Spinal cord (tissue), 10 donors: ENCODE measurements at places on chromosomes 2 and 18. TPM values are rescaled to one million over a fixed set of nuclear protein-coding genes. Genes with fewer than 3 reads are reported as not detected.

Gene ABCG5
- polyA plus RNA-seq = 0.44 TPM

Gene UGT1A5
- polyA plus RNA-seq = not detected

Gene NDC80
- 13.1 TPM for polyA plus RNA-seq

Gene AMER3
- 11.4 TPM for polyA plus RNA-seq

Gene IL18R1
- 0.71 TPM for polyA plus RNA-seq

DNA sequence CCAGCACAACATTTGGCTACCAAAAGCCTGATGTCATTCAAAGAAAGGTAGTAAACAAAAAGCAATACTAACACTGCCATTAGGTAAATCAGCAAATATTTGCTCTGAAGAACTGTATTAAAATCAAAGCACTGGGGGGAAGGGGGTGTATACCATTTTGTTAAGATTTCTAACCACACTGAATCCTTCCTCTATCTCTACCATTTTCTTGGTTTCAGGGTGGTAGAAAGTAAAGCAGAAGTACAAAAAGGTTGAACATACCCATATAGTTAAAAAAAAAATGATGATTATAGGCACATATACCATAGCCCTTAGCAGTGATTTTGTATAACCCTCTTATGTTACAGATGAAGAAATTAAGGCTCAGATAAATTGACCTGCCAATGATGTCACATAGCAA lies 437.6 kb downstream of the ZEB2 start:
- no peak overlapping the region for H3K4me3 ChIP-seq
- H3K36me3 ChIP-seq = no peaks in the 10 kb centered on the region
- no peak for DNase-seq
- H3K27me3 ChIP-seq = no peaks in the 10 kb centered on the region
- no peak overlapping the region for H3K27ac ChIP-seq

- no peak overlapping the region for H3K27ac ChIP-seq
- DNase-seq = no peak
- H3K4me3 ChIP-seq = no peak overlapping the region
- H3K4me1 ChIP-seq = no peaks in the 10 kb centered on the region
- no peaks in the 10 kb centered on the region for H3K27me3 ChIP-seq
These were observed 69.5 kb upstream of the CHRNA1 start for GRCh38 chr2:174833737-174834136.

DNA sequence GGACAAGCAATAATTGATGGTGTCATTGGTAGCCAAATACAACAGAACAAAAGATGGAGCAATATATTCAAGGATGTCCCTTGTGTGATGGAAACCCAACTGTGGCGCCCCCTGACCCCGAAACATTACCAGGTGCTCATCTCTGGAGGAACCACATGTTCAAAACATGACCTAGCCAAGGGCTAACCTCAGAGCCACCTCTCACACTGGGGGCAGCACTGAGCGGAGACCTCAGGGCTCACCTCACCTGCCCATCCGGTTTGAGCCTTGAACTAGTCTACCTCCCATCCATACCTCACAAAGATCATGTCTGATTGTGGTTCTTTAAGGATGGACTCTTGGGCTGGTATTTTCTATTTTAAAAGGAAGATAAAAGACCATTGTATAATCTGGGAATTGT lies 314.4 kb upstream of the CDH7 start:
- DNase-seq = no peak
- H3K27me3 ChIP-seq = no peaks in the 10 kb centered on the region
- H3K4me3 ChIP-seq = no peak overlapping the region

GRCh38 chr2:69241664-69242514 lies 145.1 kb downstream of the GFPT1 start:
- no peaks in the 10 kb centered on the region for H3K27me3 ChIP-seq
- DNase-seq = no peak
- peak overlapping the region; percentile 45 for H3K27ac ChIP-seq
- H3K4me3 ChIP-seq = no peak overlapping the region
- H3K36me3 ChIP-seq = peaks cover 14% of the 10 kb centered on the region
- H3K4me1 ChIP-seq = no peaks in the 10 kb centered on the region

DNA sequence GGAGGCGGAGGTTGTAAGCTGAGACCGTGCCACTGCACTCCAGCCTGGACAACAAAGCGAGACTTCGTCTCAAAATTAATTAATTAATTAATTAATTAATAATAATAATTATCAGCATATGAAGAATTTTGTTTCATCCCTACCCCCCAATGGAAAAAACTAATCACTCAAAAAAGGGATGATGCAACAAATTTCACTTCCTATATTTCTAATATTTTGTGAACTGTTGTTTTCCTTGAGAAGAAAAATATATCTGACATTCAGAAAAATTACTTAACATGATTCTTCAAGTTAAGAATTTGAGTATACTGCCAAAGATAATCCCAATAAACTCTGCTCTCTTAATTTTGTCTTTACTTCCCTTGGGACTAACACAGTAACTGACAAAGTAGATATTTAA lies 28.1 kb downstream of the EXOC6B start:
- DNase-seq = no peak
- H3K4me1 ChIP-seq = no peaks in the 10 kb centered on the region
- H3K4me3 ChIP-seq = no peak overlapping the region
- H3K27me3 ChIP-seq = no peaks in the 10 kb centered on the region
- no peak overlapping the region for H3K27ac ChIP-seq
- no peaks in the 10 kb centered on the region for H3K36me3 ChIP-seq

DNA sequence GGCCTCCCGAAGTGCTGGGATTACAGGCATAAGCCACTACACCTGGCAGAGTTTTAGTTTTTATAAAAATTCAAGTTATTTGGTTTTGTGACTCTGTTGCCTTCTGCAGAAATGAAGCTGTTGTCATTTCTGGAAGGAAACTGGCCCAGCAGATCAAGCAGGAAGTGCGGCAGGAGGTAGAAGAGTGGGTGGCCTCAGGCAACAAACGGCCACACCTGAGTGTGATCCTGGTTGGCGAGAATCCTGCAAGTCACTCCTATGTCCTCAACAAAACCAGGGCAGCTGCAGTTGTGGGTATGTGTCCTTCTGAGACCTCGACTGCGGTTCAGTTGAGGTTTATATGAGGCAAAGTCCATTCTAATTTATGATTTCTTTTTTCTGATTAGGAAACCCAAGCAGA lies 7.2 kb downstream of the MTHFD2 start:
- no peak for DNase-seq
- no peaks in the 10 kb centered on the region for H3K4me1 ChIP-seq
- H3K27me3 ChIP-seq = no peaks in the 10 kb centered on the region
- no peak overlapping the region for H3K27ac ChIP-seq

DNA sequence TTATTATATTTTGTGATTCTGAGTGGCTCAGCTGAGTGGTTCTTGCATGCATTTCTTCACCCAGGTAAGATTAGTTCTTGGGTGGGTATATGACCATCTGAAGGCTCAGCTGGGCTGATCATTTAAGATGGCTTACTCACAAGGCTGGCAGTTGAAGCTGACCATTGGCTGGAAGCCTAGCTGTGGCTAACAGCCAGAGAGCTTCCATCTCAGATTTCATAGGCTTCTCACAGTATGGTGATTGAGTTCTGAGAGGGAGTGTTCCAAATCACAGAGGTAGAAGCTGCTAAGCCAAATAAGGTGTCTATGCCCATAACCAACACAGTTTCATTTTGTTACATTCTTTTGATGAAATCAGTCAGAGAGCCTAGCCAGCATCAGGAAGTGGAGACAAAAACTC lies 117.4 kb upstream of the RPRM start:
- H3K4me3 ChIP-seq = no peak overlapping the region
- peak; percentile 43 for DNase-seq

- no peak overlapping the region for H3K4me3 ChIP-seq
- H3K27ac ChIP-seq = no peak overlapping the region
- peaks cover 2% of the 10 kb centered on the region for H3K27me3 ChIP-seq
- H3K4me1 ChIP-seq = peaks cover 23% of the 10 kb centered on the region
These were observed 12.8 kb downstream of the SLC30A3 start for GRCh38 chr2:27249891-27250651.

GRCh38 chr2:46821600-46821999 lies 94.0 kb downstream of the MCFD2 start:
- H3K27me3 ChIP-seq = no peaks in the 10 kb centered on the region
- DNase-seq = no peak
- peaks cover 3% of the 10 kb centered on the region for H3K4me1 ChIP-seq

- H3K4me1 ChIP-seq = no peaks in the 10 kb centered on the region
- DNase-seq = peak; percentile 6
- H3K36me3 ChIP-seq = no peaks in the 10 kb centered on the region
These were observed 78.6 kb downstream of the BARD1 start for GRCh38 chr2:214730800-214731407.

- no peak for DNase-seq
- no peaks in the 10 kb centered on the region for H3K27me3 ChIP-seq
- no peak overlapping the region for H3K4me3 ChIP-seq
- no peak overlapping the region for H3K27ac ChIP-seq
- no peaks in the 10 kb centered on the region for H3K4me1 ChIP-seq
These were observed 33.0 kb upstream of the CCDC195 start for GRCh38 chr2:224749136-224749535.

DNA sequence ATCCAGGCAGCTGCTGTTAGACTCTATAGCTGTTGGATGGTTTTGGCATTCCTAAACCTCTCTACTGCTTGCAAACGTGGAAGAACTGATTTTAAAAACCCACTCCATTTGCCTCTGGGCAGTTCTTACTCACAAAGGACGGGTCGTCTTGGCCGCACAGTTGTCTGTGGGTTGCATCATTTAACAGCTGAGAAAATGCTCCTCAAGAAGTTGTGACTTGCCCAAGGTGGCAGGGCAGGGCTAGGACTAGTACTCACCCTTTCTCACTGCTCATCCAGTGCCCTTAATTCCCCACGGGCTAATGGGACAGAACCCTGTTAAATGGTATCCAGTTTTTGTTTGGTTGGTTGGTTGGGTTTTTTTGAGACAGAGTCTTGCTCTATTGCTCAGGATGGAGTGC lies 997 bp upstream of the DRC1 start:
- no peak overlapping the region for H3K4me3 ChIP-seq
- H3K27ac ChIP-seq = no peak overlapping the region
- no peaks in the 10 kb centered on the region for H3K27me3 ChIP-seq
- H3K36me3 ChIP-seq = no peaks in the 10 kb centered on the region

DNA sequence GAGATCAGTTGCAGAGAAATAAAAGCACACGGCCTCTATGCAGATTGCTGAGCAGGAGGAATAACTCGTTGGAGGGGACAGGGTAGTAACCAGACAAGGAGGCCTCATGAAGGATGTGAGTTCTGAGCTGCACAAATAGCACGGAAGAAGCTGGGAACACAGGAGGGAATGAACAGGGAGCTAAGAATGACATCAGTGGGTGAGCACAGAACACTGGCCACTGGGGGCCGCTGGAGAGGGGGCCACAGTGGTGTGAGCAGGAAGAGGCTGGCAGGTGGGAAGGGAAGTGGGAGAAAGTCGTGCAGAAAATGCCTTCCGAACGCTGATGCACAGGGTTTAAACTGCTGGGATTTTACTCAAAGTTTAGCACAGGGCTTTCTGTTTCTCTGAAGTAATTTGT lies 61.0 kb downstream of the ZAP70 start:
- peaks cover 32% of the 10 kb centered on the region for H3K36me3 ChIP-seq
- H3K27me3 ChIP-seq = no peaks in the 10 kb centered on the region
- no peak overlapping the region for H3K27ac ChIP-seq
- H3K4me3 ChIP-seq = no peak overlapping the region

DNA sequence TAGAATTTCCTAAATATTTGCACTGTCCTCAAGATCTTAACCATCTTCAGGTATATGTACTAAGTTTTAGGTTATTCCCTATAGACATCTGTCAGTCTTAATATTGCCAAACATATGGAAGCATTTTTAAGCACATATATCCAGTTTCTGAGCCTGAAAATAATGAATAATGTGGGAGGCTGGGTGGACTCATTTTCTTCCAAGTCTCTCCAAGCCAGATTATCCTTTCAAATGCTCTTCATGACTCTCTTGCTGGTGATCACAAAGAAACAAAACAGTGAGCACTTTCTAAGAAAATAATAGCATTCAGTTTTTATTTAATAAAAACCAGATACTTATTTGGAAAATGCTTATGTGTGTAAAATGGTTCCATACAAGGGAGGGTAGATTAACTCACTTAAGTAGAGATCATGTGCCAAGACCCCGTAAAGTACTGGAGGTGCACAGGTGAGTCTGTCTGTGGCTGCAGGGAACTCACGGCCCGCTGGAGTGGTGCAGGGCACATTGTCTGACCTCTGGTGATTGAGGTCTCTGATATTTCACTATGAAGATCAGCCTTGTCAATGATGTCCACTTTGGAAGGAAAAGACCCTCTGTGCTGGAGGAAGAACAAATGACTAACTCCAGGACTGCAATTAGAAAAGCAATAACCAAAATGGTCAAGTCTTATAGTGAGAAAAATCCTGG lies 161.6 kb downstream of the TMEM18 start:
- H3K27ac ChIP-seq = no peak overlapping the region
- H3K27me3 ChIP-seq = no peaks in the 10 kb centered on the region
- H3K4me3 ChIP-seq = no peak overlapping the region
- H3K4me1 ChIP-seq = no peaks in the 10 kb centered on the region
- no peak for DNase-seq

DNA sequence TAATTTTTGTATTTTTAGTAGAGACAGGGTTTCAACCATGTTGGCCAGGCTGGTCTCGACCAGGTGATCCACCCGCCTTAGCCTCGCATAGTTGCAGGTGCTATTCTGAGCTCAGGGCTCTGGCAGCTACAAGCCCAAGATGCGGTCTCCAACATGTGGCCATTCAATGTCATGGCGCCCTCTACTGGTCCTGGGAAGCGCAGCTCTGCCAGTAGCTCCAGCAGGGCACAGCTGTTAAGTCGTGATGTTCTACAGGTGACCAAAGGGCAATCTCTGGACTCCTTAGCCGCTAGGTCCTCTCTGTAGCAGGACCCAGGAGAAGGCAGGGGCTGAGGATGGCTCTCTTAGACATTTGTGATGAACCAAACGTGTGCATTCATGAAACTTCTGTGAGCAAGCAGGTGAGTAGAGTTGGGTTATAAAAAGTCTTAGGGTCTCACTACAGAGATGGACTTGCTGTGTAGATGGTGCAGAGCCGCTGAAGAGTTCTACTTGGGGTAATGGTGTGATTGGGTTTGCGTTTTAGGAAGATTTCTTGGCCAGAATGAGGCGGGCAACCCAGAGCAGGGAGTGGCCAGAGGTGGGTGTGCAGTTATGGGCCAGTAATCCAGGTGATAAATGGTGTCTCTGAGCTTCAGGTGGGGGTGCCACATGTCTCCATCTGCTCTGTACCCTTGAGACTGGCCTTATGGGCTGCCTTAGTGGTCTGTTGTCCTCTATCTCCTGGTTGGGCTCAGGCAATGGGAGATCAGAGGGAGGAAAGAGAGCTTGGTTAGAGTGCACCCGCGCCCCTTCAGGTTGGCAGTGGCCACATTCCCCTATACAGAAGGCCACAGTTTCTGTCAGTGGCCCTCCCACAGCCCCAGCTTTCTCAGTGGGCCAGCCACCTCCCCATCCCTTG lies 31.0 kb downstream of the IL37 start:
- H3K36me3 ChIP-seq = no peaks in the 10 kb centered on the region
- H3K4me1 ChIP-seq = no peaks in the 10 kb centered on the region
- H3K27me3 ChIP-seq = no peaks in the 10 kb centered on the region
- peak; percentile 35 for DNase-seq
